ENCODE measurements at places on chromosomes 11 and 22.

- DNase-seq: no peak
Observed at GRCh38 chr11:111419641-111420327, 40.7 kb upstream of the POU2AF1 start.

GRCh38 chr11:134252346-134253187 lies 585 bp downstream of the THYN1 start:
- no peak for DNase-seq

DNA sequence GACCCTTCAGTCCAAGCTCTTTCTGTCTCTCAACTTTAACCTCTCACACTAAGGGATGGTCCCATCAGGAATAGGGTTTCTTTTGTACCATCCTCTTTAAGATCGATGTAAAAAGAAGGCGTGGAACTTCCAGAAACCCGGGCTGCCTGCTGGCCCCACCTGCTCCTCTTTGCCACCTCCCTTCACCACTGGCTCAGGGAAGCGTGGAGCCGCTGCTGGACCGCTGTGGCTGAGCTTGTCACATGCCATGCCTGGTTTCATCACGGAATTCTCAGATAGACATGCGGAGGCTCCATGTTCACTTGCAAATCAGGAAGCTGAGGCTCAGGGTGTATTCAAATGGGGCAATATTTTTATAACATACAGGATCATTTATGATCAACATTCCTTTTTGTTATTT lies 399.7 kb downstream of the BRD1 start:
- DNase-seq: no peak

- DNase-seq: no peak
Observed at GRCh38 chr11:1830322-1831223, 4.2 kb upstream of the SYT8 start.

- DNase-seq: no peak
Observed at GRCh38 chr11:104442321-104442720, 278.4 kb upstream of the PDGFD start.

- no peak for DNase-seq
Observed at GRCh38 chr22:41377846-41378245, 3.9 kb upstream of the TEF start.

DNA sequence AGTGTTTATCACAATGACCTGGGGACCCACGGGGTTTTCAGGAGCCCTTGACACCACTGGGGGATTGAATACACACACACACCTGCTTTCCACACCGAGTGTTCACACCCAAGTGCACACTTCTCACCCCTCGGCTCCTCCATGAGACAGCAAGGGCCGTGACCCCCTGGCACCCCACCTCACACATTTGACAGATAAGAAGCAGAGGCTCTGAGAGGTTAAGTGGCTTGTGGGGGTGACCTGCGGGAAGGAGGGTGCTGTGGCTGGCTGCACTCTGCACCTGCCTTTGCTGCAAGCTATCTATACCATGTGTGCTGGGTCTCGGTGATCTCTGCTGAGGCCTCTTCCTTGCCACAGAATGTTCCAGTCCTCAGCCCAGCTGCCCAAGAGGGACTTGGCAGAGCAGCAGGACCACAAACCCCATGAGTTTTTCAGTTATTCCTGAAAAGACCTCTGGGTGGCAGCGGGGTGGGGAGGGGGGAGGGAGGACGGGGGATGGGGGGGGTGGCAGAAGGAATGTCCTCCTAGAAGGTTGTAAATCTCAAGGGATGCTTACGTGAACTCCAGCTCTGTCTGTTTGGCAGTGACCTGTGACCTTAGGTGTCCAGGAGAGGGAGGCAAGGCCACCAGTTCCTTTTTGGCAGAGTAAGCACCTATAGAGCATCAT lies 47.9 kb upstream of the RFPL3 start:
- no peak for DNase-seq

- no peak for DNase-seq
Observed at GRCh38 chr22:19097518-19097917, 24.7 kb downstream of the DGCR2 start.

DNA sequence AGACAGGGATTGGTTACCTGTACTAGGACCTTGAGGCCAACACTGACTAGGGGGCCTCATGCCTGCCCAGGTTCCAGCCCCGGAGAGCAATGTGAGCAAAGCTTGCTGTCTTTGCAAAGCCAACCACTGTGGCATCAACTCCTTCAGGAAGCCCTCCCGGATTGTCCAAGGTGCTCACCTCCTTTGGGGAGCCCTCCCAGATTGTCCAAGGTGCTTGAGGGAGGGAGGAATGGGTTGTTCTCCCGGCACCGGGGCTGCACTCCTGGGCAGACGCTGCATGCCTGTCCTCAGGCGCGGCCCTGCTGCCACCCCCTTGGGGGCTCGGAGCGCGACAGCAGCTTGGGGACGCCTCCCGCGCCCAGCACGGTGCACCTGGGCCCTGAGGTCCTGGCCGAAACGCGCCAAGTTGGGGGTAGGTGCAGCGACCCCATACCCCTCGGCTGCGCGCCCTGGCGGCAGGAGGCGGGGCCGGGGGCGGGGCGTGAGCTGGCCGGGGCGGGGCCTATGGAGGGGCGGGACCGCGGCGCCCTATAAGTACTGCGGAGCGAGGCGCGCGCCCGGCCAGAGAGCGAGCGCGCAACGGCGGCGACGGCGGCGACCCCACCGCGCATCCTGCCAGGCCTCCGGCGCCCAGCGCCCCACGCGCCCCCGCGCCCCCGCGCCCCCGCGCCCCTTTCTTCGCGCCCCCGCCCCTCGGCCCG lies at the start of gene CD81:
CD81 (plus strand) TSS at position 560 of the 701 bp plus-strand sequence. CDS start 240 bp downstream, outside the sequence.
- no peak for DNase-seq

GRCh38 chr11:71255800-71256479 lies 3.6 kb upstream of the SHANK2 start:
- DNase-seq: no peak

- DNase-seq: no peak
Observed at GRCh38 chr11:14793546-14793945, 98.5 kb downstream of the CYP2R1 start.

GRCh38 chr22:28268171-28268570 lies 349.1 kb upstream of the PITPNB start:
- DNase-seq: no peak

GRCh38 chr22:41768430-41768829 lies 32.0 kb upstream of the CCDC134 start:
- DNase-seq: no peak

DNA sequence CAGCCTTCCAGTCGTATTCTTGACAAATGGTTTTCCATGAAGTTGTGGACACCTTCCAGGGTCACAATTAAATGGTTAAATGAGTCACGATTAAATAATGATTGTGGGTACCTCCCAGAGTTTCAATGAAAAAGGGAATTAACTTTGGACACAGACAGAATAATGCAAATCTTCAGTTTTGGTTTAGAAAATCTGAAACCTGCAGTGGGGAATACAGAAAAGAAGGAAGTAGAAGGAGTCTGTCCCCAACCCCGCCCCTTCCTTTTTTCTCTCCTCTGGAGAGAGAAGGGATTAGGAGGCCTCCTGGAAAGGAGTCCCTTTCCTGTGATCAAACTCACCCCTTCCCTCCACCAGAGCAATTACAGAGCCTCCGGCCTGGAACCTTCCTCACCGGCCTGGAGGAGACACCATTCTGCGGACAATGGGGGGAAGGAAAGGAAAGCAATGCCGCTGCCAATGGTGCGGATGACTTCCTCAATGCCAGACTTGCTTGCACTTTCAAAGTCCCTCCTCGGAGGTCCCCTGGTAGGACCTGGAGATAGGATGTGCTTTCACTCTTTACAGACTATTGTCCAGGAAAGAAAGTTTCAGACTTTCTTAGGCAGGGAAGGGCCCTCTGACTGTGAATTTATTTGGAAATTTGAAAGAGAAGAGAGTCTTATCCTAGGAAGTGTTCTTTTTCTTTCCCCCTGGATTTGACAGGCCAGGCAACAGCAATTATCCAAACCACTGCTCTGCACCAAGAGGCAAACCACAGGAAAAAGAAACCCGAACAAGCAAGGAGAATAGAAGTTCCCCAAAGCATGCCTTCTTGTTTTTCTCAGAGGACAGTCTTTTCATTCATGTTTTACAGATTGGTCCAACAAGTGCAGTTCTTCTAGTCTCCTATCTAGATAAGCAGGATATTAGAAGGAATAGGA lies 86.8 kb downstream of the PTPRJ start:
- DNase-seq: no peak

DNA sequence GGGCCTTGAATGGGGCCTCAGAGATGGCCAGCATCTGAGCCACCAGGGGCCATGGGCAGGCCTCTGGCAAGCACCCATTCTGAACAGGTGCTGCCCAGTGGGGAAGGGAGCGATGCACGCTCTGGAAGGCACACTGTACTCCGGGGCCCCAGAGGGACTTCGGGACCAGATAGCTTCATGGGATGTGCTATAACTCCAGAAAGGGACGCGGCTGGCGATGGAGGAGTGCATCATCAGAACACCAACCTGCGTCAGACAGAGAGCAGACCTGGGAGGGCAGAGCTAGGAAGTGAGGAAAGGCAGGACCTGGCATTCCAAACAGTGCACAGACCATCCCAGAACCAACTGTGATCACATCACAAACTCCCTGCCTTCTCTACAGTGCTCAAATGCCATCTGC lies 16.8 kb downstream of the DGCR2 start:
- DNase-seq: no peak

DNA sequence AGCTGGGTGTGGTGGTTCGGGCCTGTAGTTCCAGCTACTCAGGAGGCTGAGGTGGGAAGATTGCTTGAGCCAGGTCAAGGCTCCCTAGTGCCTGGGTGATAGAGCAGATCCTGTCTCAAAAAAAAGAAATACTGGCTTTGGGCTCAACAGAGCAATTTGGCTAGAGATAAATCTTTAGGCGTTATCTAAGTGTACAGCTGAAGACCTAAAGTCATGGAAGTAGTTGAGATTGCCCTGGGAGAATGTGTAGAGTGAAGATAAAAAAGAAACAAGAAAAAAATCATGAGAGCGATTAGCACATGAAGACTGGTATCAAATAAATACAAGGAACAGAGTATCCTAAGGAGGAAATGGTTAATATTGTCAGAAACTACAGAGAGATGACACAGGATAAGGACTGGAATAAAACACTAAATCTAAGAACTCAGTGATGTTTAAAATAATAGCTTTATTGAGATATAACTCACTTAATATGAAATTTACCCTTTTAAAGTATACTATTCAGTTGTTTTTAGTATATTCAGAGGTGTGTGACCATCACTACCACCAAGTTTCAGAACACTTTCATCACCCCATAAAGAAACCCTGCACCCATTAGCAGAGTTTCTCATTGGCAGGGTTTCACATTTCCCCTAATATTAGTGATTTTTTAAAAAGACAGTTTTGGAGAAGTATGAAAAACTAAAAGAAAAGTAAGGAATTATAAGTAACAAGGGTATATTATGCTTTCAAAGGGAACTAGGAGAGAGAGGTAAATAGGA lies 20.7 kb downstream of the PIK3C2A start:
- DNase-seq: no peak

DNA sequence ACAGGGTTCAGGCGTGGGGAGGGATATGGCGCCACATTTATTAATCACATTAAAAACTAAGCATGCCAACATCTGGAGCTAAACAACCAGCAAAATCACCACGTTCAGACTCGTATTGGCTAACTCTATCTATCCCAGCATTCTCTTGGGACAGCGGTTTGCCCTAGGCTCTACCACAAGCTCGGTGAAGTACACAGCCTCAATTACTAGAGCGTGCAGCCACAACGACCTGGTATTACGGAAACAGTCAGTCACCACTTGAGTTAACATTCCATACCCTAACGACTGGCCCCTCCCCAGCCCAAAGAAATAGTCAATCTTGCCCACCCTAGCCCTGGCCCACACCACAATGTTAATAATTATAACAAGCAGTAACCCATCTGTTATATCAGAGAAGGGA lies 32.1 kb downstream of the APOL5 start:
- no peak for DNase-seq

All from stimulated activated CD8-positive, alpha-beta memory T cell treated with anti-CD3 and anti-CD28 coated beads, Interleukin-4, amount 100 ng/mL, for 4 hours (primary cell).